ENCODE measurements at places on chromosomes 5 and 9.

- DNase-seq = no peak
Measured at GRCh38 chr5:175596761-175597189, 61.1 kb upstream of the HRH2 start.

GRCh38 chr9:38094165-38094564, 25.1 kb upstream of the SHB start:
- no peak for DNase-seq

DNA sequence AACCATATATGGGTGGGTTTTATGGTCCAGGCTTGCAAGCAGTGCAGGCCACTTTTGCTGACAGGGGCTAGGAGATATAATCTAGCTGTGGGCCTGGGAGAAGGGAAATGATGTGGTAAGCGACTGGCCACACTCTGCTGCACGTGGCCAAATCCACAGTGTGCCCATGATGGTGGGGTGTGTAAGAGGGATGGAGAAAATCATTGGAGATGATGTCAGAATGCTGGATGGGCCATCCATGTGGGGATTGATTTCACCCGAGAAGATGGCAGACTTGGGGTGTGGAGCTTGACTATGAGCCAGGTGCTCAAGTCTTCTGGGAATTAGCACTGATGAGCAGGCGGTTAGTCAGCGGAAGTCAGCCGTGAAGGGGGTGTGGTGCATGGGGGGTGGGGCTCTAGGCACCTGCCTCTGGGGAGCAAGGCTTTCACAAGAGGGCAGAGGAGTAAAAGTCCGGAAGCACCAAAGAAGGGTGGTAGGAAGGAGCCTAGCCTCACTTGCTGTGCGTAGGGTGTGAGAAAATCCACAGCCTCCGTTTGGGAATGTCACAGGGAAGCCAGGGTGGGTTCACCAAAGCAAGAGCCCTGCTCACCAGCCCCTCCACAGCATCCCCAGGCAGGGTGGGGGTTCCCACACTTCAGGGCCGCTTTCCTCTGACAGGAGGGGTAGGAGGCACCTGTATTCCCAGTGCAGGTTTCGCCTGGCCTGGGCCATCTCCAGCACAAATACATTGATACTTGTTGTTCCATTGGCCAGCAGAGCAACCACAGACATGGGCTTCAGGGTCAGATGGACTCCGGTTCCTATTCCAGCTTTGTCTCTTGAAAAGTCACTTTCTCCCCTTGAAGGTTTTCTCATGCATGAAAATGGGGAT, 44.5 kb upstream of the ANGPTL2 start:
- no peak for DNase-seq

DNA sequence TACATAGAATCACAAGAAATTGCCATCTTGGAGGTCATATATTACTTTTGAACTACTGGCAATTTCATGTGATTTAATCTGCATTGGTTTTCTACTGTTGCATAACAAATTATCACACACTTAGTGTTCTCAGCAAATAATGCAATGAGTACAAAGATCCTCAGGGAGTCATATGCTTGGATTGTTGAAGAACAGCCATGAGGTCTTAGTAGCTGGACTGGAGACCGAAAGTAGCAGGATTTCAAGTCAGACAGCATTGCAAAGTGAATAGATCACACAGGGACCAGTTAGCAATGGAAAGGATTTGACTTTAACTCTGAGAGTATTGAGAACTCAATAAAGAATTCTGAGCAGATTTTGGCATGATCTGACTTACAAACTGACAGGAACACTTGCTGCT, 32.2 kb upstream of the FRMD3 start:
- no peak for DNase-seq

- DNase-seq = no peak
Measured at GRCh38 chr5:163189023-163189553, 248.3 kb upstream of the CCNG1 start.

GRCh38 chr9:6757132-6757455, 679 bp upstream of the KDM4C start:
- DNase-seq = no peak

DNA sequence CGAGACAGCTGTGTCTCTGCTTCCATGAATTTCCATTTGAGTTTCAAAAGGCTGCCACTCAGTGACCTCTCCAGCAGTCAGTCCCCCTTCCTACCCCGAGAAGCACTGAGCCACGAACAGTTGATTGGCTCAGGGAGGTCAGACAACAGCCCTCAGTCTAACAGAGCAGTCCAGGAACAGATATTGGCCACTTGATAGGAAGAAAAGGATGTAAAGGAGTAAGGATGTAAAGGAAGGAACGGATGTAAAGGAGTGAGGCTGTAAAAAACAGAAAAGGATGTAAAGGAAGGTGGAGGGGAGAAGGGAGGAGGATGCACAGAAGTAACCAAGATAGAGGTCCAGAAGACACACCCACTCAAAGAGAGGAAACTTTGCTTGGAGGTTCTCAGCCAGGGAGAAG, 3.2 kb upstream of the NR4A3 start:
- DNase-seq = no peak

DNA sequence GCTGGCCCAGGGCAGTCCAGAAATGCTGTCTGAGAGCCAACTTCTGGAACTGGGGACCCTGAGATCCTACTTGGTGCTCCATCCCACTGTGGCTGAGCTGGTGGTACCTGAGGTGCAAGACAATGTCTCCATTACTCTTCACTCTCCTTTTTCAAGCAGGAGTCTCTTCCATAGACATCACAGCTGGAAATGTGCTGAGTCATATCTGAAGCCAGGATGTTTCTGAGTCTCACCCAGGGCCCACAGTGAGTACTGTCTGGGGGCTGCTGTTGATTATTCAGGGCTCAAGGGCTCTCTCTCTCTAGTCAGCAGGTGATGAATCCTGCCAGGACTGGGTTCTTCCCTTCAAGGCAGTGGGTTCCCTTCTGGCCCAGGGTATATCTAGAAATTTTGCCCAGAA, 145.2 kb upstream of the TAS2R1 start:
- no peak for DNase-seq

DNA sequence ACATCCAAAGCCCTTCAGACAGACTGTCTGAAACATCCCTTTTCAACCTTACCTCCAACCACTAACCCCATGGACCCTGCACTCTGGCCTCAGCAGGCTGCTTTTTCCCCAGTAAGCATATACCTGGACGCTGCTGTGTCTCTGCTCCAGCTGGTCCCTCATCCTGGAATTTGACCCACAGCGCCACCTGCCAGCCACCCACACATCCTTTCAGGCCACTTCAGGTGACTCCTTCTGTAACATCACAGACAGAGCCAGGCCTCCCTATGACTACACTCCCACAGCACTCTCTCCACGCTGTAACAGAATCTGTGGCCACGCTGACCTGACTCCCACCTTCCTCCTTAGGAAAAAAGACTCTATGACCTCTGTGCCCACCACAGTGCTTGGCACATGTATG, 3.4 kb downstream of the MGAT1 start:
- no peak for DNase-seq
